ENCODE measurements at places on chromosomes 11 and 22.

DNA sequence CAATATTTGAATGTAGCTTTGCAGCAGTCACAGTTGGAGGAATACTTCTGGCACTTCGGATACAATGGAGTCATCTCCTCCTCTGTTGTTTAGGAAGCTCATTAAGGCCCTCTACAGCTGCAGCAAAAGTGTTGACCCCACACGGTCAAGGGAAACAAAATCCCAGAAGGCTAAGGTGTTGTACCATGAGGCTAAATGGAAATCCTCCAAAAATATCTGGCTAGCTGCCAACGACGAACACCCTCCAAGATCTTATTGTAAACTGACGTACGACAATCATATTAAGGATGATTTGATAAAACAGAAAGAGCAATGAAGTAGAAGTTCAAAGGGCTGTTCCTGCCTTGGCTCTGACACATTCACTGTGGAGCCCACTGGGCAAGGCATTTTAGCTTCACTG is 4.0 kb downstream of the POGLUT3 start:
- no peak for DNase-seq

DNA sequence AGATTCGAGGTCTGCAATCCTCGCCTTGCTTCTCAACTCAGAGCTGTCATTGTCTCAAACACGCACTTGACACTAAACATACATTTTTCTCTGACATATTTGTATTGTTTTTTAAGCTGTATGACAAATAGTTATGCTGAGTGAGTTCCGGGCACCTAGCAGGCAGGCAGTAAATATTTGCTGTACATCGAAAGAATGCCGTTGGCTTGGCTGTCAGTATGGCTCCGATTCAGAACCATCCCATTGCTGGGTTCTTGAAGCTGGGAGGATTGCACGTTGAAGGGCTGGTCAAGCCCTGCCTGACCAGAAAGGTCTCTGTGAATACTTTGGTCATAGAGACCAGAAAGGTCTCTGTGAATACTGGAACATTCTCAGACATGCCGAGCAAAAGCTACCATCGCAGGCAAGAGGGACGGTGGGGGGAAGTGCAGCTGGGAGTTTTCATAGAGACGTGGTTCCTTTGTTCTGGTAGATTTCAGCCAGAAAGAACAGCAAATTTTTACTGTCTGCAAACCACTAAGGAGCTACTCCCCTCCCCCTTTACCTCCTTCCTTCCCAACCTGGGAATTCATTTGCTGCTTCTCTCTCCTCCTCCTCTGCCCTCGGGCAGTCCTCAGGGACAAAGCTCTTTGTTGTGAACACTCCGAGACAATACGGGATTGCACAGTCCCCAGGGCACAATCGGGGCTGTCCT is 202.2 kb upstream of the SORL1-AS1 start:
- DNase-seq: no peak

DNA sequence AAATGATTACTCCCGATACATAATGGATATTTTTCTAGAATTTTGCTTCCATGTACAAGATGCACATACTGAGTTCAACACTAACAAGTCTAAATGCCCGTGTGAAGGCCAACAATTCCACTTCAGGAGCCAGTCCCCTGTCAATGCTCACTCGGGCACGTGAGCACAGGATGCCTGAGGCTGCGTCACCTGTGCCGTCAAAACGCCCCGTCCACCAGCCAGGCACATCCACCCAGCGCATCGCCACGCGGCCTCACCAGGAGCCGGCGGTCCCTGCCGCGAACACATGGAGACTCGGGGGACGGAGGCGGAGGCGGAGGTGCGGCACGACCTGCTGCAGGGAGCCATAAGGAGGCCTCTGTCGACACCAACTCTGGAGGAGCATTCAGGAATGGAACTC is 9.8 kb downstream of the TOLLIP start:
- DNase-seq: no peak

DNA sequence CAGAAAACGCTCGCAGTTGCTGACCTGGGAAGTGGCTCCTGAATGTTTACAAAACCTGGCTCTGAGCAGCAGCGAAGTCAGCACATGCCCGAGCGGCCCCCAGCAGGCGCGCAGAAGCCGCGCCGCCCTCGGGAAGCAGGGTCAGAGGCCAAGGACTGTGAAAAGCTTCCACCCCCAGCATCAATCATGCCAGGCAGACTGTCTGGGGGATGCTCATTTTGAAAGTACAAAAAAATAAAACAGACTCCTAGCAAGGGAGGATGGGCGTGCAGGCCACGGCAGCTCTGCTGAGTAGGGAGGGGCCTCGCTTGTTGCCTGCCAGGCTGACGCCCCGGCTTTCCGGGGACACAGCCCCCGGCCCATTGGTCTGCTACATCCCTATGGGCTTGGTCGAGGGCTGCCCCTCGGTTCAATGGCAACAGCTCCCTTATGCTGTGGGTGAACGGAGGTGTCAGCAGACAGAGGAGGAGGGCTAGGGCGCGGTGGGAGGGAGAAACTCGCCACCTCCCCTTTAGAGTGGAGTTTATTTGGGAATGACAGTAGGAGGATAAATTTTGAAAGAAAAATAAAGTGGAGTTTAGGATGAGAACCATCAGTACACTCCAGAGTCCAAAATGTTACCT is 37.7 kb upstream of the GNB1L start:
- DNase-seq: no peak

DNA sequence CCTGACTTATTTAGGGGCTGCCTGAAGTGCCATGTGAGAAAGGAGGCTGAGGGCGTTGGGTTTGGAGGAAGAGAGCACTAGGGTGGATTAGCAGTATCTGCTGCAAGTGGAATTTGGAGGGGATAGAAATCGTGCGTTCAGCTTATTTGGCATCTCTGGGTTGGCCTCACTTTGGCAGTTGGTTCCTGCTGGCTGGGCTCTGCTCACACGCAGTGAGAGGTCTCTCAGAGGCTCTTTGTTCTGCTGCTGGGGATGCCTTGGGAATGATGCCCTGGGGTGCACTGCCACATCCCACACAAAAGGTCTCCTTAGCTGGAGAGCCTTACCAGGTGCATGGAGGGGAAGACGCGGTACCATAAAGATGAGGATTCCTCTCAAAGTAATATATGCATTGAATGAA is 17.7 kb upstream of the MICAL2 start:
- DNase-seq: peak; percentile 71

GRCh38 chr22:32043391-32043790 is 330 bp downstream of the SLC5A1 start:
- DNase-seq: no peak

DNA sequence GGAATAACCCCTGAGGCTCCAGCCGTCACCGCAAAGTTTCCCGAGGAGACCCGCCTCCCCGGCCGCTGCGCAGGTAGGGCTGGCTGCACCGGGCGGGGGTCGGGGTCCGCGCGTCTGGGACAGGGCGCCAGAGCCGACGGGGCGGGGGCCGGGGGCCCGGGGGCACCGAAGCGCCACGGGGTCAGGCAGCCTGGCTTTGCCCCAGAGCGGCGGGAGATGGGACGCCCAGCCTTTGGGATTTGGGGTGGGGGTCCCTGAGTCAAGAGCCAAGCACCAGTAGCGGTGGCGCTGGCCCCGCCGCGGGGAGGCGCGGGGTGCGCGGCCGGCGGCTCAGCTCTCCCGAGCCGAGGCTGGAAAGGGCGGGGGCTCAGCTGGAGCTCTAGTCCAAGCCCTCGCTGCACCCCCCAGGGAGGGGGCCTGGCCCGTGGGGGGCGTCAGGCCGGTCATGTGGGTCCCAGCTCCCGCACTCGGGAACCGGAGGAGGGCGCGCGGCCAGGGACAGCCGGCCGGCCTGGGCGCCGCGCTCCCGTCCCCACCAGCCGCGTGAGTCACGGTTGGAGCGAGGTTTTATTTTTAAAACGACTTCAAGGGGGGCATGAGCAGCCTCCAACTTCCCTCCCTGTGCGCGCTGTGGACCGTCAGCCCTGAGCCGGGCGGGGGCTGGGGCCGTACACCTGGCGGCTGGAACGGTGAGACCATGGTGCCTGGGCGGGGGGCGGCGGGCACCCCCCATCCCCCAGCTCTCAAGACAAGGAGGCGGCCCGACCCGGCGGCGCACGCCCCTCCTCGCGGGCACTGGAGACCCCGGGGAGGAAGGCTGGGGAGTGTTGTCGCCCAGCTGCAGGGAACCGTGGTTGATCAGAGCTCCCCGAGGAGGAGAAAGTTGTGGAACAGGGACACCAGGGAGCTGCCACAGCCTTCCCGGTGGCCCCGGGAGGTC is 626 bp downstream of the FLRT1 start:
- peak; percentile 35 for DNase-seq

DNA sequence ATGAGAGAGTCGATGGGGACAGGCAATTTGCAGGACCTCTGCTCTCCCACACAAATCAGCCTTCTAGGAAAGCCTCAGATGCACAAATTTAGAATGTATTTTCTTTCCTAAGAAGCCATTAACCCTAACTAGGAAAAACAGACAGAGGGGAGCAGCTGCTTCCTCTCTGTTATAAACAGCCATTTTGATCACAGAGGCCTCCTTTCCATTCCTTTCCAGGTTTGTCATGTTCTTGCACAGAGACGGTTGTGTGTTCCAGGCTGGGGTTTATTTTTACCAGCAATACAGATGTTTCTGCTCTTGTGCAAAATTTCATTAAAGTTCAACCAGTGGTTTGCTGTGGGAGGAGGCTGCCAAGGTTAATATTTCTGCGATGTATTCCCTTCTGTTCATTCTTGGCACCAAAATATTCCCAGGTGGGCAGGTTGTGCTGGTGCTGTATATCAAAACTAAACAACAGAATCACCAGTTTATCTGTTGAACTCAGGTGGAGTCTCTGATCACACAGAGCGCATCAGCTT is 90.2 kb downstream of the NAV2 start:
- DNase-seq: no peak

GRCh38 chr11:72216638-72217037 is at the start of gene FOLR2:
Gene FOLR2 (plus strand): TSS chr11:72216794. CDS start chr11:72218585, 1,791 bp downstream.
- DNase-seq: no peak

DNA sequence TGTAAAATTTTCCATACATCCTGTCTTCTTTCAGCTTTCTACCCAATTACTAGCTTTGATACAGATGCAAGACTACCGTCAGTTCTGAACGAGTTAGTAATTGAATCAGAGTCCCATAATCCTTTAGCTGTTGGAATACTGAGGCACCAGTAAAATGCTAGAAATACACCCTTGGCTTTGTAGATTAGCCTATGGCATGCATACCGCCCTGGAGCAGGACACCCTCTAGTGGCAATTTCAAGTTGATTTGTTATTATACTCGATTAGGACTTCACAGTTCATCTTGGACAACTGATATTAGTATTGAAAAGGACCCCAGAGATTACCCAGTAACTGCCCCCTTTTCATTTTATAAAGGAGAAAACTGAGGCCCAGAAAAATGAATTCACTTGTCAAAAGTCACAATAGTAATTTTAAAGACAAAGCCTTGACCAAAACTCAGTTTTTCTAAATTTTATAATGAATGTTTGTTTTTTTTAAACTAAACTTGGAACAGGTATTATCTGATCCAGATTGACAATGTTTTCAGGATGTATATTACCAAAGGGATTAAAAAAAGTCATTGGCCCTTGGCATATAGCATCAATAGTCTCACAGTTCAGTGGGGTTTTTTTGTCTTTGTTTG is 72.6 kb downstream of the HIPK3 start:
- peak; percentile 83 for DNase-seq

DNA sequence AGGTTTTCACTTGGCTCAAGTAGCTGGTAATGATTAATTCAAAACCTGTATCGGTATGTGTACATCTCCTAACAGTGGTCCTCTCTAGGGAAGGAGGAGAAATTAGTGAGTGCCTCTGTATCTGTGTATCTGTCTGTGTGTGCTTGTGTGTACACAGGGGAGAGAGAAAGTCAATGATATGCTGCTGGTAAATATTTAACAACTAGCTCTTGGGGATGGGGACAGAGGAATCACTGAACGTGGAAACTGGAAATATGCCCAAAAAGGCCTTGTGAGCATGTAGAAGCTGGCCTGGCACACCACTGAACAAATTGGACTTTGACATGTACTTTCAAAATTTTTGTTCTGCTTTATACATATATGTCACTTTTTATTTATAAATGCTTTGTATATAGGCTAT is 214.0 kb upstream of the SYN3 start:
- no peak for DNase-seq

DNA sequence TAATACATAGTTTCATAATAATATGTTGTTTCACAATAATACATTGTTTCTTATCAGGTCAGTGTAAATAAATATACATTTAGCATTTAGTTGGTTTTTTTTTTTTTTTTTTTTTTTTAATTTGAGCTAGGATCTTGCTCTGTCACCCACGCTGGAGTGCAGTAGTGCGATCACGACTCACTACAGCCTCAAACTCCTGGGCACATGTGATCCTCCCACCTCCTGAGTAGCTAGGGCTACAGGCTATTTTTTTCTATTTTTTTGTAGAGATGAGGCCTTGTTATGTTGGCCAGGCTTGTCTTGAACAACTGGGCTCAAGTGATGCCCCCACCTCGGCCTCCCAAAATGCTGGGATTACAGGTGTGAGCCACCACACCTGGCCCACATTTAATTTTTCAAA is 43.5 kb downstream of the MIAT start:
- no peak for DNase-seq

- DNase-seq: no peak
These were observed 44.3 kb downstream of the CWF19L2 start for GRCh38 chr11:107413352-107413751.

- peak; percentile 25 for DNase-seq
These were observed 39.7 kb downstream of the RTL6 start for GRCh38 chr22:44458044-44459020.

- peak; percentile 43 for DNase-seq
These were observed 56.5 kb downstream of the MIAT start for GRCh38 chr22:26713823-26714449.
